Pancreas (tissue), 10 donors: ENCODE measurements at places on chromosomes 6 and 20.
A peak's percentile ranks its signal among the peaks of the same experiment; 100 is the strongest.

DNA sequence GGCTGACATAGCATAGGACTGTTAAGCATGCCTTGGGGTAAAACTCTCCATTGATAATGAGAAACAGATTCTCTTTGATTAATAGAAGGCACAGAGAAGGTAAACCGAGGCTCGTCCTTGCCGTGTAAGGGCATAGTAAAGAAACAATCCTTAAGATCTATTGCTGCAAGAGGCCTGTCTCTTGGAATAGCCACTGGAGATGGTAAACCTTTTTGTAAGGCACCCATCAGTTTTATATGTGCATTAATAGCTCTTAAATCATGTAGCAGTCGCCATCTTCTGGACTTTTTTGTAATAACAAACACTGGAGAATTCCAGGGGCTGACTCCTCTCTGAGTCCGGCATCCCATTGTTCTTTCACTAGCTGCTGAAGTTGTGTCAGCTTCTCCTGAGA, 8.4 kb upstream of the ABHD12 start:
- no peak for DNase-seq

DNA sequence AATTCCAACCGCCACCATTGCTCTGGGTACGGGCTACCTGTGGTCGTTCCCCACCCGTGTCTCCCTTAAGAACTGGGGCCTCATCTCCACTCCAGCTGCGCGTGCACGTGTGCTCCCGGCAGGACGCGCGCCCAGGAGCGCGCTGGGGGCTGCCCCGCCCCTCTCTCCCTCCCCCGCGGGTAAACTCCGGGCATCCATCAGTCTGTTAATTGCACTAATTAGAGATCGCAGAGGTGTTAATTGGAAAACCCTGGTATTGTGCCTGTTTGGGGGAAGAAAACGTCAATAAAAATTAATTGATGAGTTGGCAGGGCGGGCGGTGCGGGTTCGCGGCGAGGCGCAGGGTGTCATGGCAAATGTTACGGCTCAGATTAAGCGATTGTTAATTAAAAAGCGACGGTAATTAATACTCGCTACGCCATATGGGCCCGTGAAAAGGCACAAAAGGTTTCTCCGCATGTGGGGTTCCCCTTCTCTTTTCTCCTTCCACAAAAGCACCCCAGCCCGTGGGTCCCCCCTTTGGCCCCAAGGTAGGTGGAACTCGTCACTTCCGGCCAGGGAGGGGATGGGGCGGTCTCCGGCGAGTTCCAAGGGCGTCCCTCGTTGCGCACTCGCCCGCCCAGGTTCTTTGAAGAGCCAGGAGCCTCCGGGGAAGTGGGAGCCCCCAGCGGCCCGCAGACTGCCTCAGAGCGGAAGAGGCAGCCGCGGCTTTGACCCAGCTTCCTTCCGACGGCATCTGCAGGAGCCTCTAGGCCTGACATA, 14.4 kb downstream of the FOXP4 start:
- peak; percentile 91 for DNase-seq

DNA sequence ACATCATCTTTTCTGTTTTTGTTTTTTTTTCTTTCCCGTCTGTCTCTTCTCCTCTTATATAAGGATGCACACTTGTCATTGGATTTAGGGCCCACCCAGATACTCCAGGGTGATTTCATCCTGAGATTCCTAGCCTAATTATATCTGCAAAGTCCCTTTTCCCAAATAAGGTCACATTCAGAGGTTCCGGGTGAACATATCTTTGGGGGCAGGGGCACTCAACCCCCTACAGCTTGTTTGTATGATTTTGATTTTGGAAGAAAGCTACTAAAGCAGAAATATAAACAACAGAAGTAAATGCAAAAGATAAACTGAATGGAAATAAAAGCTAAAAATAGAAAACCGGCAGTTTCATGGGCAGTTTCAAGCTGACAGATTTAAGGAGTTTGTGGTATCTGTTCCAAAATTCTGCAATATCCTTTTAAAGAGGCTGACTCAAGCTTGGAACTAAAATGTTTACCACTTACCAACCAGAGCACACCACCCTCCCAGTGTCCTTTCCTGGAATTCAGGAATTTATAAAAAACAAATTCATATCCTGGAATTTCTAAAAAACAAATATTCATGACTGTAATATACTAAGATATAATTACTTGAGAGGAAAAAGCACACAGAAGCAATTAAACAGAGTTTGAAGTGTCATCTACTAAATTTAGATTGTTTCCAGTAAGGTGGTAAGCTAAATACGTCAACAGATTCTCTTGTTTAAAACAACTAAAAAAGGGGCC, 100.0 kb upstream of the CARMIL1 start:
- DNase-seq = no peak

DNA sequence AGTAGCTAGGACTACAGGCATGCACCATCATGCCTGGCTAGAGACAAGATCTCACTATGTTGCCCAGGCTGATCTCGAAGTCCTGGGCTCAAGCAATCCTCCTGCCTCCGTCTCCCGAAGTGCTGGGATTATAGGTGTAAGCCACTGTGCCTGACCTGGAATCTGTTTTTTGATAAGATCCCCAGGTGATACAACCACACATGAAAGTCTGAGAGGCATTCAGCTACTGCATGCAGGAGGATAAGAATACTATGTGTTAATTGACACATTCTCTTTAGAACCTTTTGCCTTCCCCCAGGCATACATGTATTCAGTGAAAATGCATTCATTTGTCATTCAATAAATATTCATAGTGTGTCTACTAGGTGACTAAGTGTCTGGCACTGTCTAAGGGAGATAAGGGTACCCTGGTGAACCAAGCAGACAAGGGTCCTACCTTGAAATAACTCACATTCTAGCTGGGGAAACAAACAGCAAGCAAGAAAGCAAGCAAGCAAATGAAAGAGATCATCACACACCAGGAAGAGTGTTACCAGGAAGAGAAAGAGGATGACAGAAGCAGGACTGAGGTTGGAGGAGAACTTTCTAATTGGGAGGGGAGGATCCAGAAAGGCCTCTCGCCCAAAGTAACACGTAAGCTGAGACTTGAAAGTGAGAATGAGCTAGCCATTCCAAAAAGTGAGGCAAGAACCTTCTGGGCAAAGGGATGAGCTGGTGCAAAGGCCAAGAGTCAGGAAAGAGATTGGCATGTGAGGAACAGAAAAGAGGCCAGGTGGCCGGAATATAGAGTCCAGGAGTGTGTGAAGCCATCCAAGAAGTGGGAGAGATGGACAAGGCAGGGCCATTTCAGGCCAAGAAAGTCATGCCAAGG, 6.5 kb downstream of the GFOD1 start:
- DNase-seq = no peak

DNA sequence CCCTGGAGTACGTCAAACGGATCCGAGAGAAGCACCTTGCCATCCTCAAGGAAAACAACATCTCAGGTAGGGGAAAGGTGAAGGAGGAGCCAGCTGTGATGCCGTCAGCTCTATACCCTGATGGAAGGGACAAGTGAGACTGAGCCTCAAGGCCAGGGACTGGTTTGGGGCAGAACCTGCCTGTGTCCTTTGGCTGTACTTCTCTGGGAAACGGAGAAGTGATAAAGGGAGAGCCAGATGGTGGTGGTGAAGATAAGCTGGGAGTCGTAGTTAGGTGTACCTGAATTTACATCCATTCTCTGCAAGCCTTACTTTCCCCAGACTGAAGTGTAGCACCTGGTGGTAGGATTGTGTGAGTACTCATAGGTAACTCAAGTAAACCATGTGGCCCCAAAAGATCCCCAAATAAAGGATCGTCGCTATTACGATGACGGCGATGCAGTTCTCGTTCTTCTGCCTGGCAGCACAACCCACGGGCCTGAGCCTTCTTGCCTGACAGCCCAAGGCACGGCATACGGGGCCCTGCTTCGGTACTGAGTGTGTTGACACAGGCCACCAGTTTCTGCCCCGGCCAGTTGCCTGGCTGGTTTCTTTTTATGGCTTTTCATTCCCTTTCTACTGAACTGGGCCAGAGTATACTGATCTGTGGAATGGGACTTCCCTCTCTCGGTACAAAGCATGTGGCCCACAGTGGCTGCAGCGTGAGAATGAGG, 10.6 kb downstream of the PCIF1 start:
- peak; percentile 65 for DNase-seq

DNA sequence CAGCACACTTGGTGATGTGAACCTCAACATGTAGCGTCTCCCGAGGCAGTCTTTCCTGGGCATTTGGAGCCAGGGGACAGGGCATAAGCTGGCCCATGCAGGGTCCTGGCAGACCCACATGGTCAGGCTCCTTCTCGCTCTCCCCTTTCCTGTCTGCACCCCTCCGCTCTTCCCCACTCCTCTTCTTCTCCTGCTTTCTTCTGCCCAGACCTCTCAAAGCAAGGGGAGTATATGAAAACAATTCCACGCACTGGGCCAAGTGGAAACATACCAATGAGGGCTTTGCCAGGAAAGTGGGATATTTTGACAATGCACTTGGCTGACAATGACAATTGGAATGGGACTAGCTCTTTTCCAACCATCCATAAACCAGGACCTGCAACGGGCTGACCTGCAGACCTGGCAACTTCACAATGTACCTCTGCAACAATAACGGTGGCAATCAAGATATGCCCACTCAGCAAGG, 58.9 kb upstream of the TRAF3IP2 start:
- no peak for DNase-seq

- no peak for DNase-seq
Observed at GRCh38 chr6:67608099-67608749, 1026.9 kb upstream of the ADGRB3 start.

GRCh38 chr6:36985417-36985807, 584 bp downstream of the MTCH1 start:
- no peak for DNase-seq

- no peak for DNase-seq
Observed at GRCh38 chr6:147936703-147937470, 405.8 kb upstream of the SASH1 start.

DNA sequence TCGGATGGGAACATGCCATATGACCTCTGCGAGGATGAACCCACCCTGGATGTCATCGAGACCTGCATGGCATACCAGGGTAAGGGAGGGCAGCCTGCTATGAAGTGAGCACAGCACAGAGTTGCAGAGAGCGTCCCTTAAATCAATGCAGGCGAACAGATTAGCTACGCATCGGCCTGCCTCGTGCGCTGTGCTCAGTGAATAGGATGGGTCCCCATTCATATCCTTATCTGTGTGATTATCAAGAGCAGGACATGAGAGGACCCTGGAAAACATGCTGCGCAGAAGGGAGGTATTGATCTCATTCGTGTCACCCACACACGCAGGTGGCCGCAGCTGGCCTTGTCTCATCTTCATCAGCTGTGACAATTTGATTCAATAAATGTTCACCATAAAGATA, 25.6 kb upstream of the FAM83D start:
- no peak for DNase-seq

GRCh38 chr20:51525241-51526105, 17.0 kb downstream of the NFATC2 start:
- no peak for DNase-seq
